GM12878 (cell line): ENCODE measurements at places on chromosomes 2 and 18.
A peak's percentile ranks its signal among the peaks of the same experiment; 100 is the strongest.

- H3K27me3 ChIP-seq: no peaks in the 10 kb centered on the region
- H3K27ac ChIP-seq: no peak overlapping the region
- no peaks in the 10 kb centered on the region for H3K36me3 ChIP-seq
- H3K4me1 ChIP-seq: no peaks in the 10 kb centered on the region
- no peak overlapping the region for H3K4me3 ChIP-seq
Observed at GRCh38 chr2:79275197-79275596, 115.6 kb upstream of the REG3A start.

- H3K27me3 ChIP-seq: no peaks in the 10 kb centered on the region
- no peak overlapping the region for H3K27ac ChIP-seq
- no peak overlapping the region for H3K4me3 ChIP-seq
- peaks cover 5% of the 10 kb centered on the region for H3K4me1 ChIP-seq
- DNase-seq: no peak
Observed at GRCh38 chr2:236517251-236518031, 52.2 kb upstream of the ACKR3 start.

DNA sequence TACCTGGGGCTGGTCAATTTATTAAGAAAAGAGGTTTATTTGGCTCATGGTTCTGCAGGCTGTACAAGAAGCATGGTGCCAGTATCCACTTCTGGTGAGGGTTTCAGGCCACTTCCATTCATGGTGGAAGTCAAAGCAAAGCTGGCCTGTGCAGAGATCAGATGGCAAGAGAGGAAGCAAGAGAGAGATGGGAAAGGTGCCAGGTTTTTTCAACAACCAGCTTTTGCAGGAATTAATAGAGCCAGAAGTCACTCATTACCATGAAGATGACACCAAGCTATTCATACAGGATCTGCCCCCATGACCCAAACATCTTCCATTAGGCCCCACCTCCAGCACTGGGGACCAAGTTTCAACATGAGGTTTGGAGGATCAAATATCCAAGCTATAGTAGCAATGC lies 56.8 kb upstream of the ST3GAL5 start:
- no peaks in the 10 kb centered on the region for H3K36me3 ChIP-seq
- no peaks in the 10 kb centered on the region for H3K4me1 ChIP-seq
- H3K27ac ChIP-seq: no peak overlapping the region
- no peak for DNase-seq
- H3K4me3 ChIP-seq: no peak overlapping the region
- H3K27me3 ChIP-seq: no peaks in the 10 kb centered on the region

DNA sequence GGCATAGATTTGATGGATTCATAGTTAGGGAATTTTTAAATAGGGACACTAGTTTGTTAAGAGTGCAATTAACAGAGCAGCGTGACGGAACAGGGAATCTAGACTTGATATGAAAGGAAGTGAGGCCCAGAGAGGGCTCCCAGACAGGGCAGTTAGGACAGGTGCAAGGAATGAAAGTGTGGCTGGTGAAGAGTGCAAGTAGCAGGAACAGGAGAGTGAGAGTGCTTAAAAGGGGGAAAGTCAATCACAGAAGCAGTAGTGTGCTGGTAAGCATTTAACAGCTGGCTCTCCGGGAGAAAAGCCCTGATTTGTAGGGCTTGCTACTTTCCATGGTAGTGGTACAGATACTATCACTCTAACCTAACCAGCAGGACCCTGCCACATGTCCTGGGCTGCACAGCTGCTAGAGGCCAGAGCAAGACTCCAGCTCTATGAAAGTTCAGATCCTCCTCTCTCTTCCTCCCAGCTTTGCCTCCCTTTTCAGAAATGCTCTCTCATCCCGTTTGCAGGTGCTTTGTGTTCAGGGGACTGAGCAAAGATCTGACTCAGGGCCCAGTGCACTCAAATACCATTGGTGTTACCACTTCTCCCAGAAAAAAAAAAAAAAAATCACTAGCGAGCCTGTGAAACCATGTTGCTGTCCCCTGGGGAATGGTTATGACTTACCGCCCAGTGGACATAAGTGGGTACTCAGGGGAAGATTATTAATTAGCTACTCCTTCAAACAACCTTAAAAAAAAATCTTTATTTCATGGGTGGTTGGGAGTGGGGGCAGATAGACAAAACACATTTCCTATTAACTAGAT lies 18.1 kb upstream of the GCFC2 start:
- H3K4me3 ChIP-seq: no peak overlapping the region
- no peaks in the 10 kb centered on the region for H3K36me3 ChIP-seq
- no peak overlapping the region for H3K27ac ChIP-seq
- no peaks in the 10 kb centered on the region for H3K4me1 ChIP-seq

GRCh38 chr2:195559431-195559914 lies 97.6 kb upstream of the SLC39A10 start:
- peaks cover 39% of the 10 kb centered on the region for H3K4me1 ChIP-seq
- H3K27me3 ChIP-seq: no peaks in the 10 kb centered on the region
- 0 out of 2 replicates have a peak overlapping the region, but pooled peaks have one; percentile 6 for H3K4me3 ChIP-seq
- H3K36me3 ChIP-seq: no peaks in the 10 kb centered on the region

DNA sequence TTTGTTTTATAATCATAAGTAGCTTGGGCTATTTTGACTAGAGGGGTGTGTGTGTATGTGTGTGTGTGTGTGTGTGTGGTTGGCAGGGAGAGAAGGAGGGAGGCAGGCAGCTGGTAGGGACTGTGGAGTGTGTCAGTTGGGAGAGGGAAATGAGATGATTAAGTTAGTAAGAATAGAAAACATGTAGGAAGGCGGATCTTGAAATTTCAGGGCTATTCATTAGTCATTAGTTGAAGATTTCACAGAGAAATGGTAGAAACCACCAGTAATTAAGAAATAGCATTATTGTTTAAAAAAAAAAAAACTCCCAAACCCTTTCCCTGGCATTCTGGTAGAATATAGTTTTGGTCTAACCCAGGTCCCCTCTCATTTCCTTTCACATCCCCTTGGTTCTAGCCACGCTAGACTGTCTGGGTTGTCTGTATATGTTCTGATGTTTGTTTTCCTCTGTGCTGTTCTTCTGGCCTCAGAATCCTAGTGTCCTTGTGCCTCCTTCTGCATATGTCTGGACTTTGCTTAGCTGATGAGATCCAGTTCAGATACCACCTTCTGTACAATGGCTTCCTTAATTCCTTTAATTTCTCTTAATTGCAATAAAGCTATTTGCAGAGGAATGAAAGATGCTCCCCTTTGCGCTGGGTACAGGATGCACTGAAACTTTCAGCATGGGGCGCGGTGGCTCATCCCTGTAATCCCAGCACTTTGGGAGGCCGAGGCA lies 161.6 kb downstream of the NEDD4L start:
- H3K4me1 ChIP-seq: peaks cover 2% of the 10 kb centered on the region; the same call in 1 of the 2 replicates
- H3K27ac ChIP-seq: no peak overlapping the region
- no peaks in the 10 kb centered on the region; the same call in 1 of the 2 replicates for H3K36me3 ChIP-seq
- no peak overlapping the region for H3K4me3 ChIP-seq

- no peaks in the 10 kb centered on the region for H3K36me3 ChIP-seq
- no peaks in the 10 kb centered on the region for H3K27me3 ChIP-seq
- no peak for DNase-seq
- H3K27ac ChIP-seq: no peak overlapping the region
- H3K4me1 ChIP-seq: no peaks in the 10 kb centered on the region
Observed at GRCh38 chr18:10205151-10205550, 249.3 kb upstream of the APCDD1 start.

- H3K27ac ChIP-seq: no peak overlapping the region
- H3K4me3 ChIP-seq: no peak overlapping the region
- H3K27me3 ChIP-seq: no peaks in the 10 kb centered on the region
Observed at GRCh38 chr2:7502336-7502735, 585.1 kb downstream of the RNF144A start.

- no peaks in the 10 kb centered on the region; the same call in none of the 2 replicates for H3K27me3 ChIP-seq
- H3K4me1 ChIP-seq: no peaks in the 10 kb centered on the region
- DNase-seq: no peak
- no peak overlapping the region for H3K4me3 ChIP-seq
- H3K36me3 ChIP-seq: no peaks in the 10 kb centered on the region
- H3K27ac ChIP-seq: no peak overlapping the region
Observed at GRCh38 chr2:144505245-144505831, 14.6 kb downstream of the ZEB2 start.

DNA sequence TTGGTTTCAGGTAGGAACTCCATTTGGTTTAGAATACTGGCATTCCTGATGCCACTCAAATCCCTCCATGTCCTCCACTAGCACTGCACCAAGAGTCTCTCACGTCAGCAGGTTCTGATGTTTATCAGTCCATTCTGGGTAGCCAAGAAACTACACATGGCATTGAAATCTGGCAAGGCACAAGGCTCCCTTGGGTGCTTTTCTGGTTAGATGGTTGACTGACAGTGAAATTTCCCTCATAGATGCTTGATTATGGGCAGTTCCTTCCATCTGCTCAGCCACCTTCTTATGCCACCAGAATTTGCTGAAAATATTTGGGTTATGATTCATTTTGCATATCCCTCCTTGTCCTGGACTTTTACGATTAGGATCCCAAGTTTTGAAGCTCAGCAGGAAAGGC lies 32.6 kb downstream of the EDAR start:
- no peak overlapping the region for H3K4me3 ChIP-seq
- no peaks in the 10 kb centered on the region for H3K4me1 ChIP-seq
- H3K36me3 ChIP-seq: no peaks in the 10 kb centered on the region
- no peak overlapping the region for H3K27ac ChIP-seq
- peaks cover 3% of the 10 kb centered on the region; the same call in 1 of the 2 replicates for H3K27me3 ChIP-seq

DNA sequence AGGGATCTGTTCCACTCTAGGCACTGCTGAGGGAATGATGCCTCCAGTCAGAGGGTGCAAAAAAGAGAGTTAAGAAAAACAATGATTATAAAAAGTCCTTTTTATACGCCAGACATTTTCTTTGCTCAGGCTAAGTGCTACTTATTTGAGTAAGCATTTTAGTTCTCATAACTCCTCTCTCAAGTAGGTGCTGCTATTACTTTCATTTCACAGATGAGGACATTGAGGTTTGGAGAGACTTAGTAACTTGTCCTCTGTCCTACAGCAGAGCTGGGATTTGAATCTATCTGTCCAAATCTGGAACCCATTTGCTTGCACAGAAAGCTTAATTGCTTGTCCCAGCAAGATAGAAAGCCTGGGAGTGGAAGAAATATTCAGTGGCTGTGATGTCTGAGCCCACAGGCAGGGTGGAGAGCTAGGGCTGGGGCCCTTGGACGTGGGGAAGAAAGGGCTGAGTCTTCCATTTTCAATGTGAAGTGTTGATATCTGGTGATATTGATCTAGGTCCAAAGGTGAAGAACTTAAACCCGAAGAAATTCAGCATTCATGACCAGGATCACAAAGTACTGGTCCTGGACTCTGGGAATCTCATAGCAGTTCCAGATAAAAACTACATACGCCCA lies 5.8 kb downstream of the IL37 start:
- no peak overlapping the region for H3K27ac ChIP-seq
- no peaks in the 10 kb centered on the region for H3K27me3 ChIP-seq
- H3K4me1 ChIP-seq: peaks cover 10% of the 10 kb centered on the region
- H3K4me3 ChIP-seq: no peak overlapping the region
- DNase-seq: no peak

- H3K27ac ChIP-seq: no peak overlapping the region
- no peak for DNase-seq
- H3K36me3 ChIP-seq: no peaks in the 10 kb centered on the region
Observed at GRCh38 chr2:233821196-233821595, 33.1 kb downstream of the HJURP start.

DNA sequence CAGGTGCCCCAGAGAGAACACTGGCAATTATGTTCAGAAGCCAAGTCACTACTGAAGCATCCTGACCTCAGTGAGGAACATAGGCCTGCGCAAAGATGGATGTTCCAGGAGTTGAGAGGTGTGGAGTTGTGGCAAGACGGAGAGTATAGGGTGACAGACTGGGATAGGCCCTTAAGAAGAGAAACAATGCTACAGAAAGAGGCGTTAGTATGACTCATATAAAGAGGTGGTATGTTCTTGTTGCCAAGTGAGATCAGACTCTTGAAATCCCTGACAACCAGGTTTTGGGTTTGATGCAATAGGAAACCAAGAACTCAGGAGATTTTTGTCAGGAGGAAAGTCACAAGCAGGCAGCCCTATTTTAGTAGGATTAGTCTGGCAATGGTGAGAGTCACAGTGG lies 185.6 kb downstream of the RIT2 start:
- no peaks in the 10 kb centered on the region for H3K27me3 ChIP-seq
- no peaks in the 10 kb centered on the region for H3K36me3 ChIP-seq
- H3K4me3 ChIP-seq: no peak overlapping the region
- DNase-seq: no peak
- H3K27ac ChIP-seq: no peak overlapping the region
